Neuronal stem cell (in vitro differentiated cells): ENCODE measurements at places on chromosomes 4 and X.

DNA sequence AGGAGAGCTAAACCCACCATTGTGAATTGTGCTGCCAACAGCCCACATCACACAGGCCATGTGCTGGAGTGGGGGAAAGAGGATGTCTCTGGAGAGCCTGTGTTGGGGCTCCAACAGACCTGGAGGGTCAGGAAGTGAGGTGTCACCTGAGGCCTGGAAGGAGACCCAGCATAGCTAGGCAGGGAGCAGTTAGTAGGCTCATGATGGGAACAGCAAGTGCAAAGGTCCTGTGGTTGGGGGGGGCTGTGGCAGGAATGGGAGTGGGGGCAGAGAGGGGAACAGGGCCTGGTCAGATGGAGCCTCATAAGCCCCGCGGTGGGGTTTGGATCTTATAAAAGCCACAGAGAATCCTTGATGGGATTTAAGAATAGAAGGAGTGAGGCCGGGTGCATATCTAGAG lies 35.9 kb upstream of the GPR78 start:
- DNase-seq, result no peak

DNA sequence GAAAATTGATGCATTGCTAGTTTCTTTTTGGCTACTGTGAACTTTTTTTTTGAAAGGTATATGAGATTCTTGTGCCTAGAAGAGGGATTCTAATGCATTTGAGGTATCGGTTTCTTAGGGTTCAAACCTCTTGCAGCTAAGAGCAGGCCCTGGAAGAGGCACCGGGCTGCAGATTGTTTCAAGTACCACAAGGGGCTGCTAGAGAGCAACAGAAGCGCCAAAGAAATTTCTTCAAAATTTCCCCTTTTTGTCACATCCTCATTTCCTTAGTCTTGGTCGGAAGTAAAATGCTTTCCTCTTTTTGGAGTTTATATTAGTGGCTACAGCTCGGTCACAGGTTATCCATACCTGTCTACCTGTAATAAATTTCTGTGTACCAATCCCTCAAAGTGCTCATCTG lies 89.8 kb downstream of the PDGFRA start:
- DNase-seq, result peak; percentile 31

DNA sequence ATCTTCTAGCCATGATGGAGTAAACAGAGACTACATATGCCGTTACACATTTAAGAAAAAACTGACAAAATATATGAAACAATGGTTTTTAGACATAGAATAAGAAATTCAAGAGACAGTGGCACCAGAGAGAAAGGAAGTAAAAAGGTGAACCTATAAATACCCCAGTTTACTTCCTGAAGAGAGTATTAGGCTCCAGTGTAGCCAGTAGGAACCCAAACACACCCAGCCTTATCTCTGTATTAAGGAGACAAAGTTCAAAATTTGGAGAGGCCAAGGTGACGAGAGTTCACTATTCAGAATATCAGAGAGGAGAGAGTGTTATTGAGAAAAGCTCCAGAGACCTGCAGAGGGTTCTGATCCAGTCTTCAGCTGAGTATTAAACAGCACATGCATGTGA lies 119.0 kb downstream of the TET2 start:
- no peak for DNase-seq

DNA sequence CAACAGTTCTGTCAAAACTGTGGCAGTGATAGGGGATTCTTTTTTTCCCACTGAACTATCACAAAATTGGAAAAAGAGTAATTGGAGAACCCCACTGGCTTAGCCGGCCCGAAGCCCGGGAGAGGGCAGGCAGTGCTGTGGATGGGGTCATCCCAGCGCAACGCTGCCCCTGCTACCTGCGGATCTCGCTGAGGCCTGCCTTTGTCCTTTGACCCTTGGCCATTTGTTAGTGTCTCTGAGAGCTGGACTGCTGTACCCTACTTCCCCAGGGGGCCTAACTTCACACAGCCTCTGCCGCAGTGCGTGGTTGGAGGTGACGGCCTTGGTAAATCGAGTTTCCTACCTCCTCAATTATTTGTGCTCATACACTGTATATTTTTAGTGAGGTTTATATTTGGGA lies 43.0 kb upstream of the MSANTD1 start:
- peak; percentile 24 for DNase-seq
